ENCODE measurements at places on chromosomes 11 and 22.

GRCh38 chr22:44330744-44331660 is 18.3 kb upstream of the SHISAL1 start:
- no peak for DNase-seq

DNA sequence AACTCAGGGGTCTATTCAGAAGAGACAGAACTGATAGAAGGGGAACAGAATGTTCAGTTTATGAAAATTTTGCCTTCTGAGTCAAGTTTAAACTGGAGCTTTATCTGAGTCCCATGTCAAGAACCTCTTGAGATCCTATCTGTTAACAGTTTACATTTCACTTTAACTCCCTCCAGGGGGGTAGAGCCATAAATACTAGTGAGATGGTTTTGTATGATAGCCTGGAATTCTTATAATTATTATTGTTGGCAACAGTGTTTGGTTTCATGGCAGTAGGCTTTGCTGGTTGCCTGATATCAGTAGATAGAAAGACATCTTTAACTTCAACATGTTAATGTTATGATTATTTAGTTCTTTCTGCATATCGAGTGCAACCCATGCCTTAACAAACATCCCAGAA is 498.5 kb downstream of the INSC start:
- DNase-seq: no peak

GRCh38 chr11:129489249-129489648 is 113.6 kb downstream of the BARX2 start:
- DNase-seq: no peak

DNA sequence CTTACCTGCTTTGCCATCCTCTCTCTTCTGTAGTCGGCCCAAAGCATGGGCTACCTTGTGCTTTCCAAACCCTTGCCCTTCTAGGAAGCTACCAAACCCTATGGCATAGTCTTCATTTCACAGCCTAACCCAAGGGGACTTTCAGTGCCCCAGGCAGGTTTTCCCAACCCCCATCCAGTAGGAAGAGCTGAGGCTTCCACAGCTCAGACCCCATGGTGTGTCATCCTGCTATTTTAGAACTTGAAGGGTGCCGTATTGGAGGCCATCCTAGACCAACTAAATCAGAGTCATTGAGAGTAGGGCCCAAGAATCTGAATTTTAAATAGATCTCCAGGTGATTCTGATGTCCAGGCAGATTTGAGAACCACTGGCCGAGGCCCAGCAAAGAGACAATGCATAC is 31.9 kb upstream of the TUB start:
- DNase-seq: no peak

- peak; percentile 97 for DNase-seq
These were observed 121.7 kb downstream of the SGSM3 start for GRCh38 chr22:40491990-40492631.

- DNase-seq: no peak
These were observed 78.9 kb downstream of the PPFIBP2 start for GRCh38 chr11:7592711-7593110.

DNA sequence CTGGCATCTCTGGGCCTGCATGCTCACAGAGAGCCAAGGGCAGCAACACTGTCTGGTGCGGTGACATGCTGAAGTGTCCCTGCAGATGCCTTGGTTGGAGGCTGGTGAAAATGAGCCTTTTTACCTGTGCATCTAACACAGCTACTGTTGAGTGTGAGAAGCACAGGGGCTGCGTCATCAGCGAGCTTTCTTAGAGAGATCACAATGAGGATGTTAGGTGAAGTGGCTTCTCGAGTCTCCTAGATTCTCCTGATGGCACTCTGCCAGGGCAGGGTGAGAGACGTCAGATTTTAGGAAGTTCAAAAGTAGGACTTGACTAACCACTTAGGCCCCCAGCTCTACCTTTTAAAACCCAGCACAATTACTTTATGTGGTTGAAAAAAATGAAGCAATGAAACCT is 3.6 kb upstream of the SLC15A3 start:
- DNase-seq: no peak

GRCh38 chr22:23781511-23782183 is 5.1 kb upstream of the SMARCB1 start:
- DNase-seq: no peak

DNA sequence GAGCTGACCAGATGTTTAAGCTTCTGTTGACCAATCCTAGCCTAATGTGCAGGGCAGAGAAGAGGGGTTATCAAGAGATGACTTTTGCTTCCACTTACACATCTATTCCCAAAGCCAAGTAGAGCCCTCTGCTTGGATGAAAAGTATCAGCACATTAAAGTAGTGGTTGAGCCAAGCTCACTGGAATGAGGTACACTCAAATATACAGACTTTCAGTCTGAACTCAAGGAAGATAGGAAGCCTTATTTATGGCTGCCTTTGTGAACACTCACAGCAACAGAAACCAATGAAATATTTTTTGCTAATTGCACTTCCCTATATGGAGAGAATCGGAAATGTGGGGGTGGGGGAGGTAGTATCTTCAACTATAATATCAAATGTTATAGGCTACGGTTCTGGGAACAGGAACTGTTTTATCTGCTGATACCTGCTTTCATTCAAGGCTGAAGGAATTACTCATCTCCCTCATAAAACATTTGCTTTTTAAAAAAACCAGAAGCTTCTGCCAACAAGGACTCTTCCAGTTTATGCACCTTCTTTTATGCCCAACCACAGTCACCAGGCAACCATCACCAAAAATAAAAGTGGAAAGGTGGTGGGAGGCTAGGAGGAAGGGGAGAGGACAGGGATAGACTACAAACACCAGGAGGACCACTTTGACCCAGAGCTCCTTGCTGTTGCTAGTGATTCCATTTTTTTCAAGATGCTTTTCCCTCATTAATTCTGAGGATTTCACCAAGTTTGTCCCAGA is 91.2 kb downstream of the CLPB start:
- peak; percentile 57 for DNase-seq

GRCh38 chr11:81487109-81487508 is 1246.6 kb downstream of the FAM181B start:
- DNase-seq: no peak

DNA sequence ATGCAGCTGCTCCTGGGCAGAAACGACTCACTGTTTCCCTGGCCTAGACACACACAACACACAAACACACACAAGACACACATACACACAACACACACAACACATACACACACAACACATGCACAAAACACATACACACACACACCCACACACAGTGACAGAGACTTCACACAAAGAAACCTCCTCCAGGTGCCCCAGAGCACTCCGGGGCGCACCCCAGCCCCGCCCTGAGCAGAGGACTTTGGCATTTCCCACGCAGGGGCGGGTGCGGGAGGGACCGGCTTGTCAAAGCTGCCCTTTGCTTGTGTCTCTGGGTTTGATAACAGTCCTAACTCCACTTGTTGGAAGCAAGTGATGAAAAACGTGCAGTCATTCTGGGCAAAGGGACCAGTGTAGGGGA is 6.5 kb downstream of the APOBEC3A start:
- DNase-seq: no peak

GRCh38 chr22:44596396-44597125 is 98.5 kb upstream of the RTL6 start:
- DNase-seq: no peak

- DNase-seq: peak; percentile 37
These were observed 761 bp upstream of the NXF1 start for GRCh38 chr11:62805961-62806441.

DNA sequence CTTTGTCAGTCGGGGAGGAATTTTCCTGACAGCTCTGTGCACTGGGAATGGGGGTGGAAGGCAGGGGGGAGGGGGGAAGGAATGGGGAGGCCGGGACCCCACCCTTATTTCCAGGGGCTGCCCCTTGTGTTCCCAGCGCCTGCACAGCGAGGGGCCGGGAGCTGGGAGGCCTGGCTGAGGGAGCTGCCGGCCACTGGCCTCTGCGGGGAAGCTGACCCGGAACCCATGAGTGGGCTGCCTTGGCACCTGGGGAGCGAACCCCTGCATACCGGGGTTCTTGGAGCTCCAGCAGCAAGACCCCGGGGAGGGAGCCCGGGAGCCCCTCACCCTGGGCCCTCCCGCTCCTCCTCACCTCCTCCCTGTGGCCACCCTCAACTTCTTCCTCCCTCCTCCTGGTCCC is 3.5 kb downstream of the H19 start:
- DNase-seq: no peak

DNA sequence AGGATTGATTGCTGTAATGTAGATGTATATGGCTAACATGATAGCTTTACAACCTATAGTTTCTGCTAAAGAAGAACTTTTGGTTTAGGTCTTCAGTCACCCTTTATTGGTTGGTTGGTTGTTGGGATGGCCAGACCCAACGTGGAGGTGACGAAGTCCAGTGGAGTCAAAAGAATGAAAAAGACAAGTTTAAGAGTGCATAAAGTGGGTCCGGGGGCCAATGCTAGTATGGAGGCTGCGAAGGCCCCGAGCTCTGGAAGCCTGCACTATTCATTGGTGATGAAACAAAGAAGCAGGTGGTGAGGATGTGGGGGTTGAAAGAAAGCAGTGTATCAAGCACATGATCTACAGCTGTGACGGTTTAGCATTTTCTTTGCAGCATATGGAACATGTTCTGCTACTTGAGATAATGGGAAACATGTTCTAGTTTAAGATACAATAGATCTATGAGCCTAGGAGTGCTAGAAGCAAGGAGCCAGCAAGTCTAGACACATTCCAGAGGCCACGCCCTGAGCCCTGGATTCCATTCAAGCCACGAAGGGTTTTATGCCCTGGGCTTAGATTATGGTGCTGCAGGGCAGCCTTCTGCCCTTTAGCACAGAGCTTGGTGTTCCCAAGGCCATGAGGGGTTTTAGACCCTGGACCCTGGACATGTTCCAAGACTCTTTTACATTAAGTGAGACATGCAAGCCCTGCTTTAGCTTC is 6.3 kb downstream of the TCP11L1 start:
- DNase-seq: no peak

DNA sequence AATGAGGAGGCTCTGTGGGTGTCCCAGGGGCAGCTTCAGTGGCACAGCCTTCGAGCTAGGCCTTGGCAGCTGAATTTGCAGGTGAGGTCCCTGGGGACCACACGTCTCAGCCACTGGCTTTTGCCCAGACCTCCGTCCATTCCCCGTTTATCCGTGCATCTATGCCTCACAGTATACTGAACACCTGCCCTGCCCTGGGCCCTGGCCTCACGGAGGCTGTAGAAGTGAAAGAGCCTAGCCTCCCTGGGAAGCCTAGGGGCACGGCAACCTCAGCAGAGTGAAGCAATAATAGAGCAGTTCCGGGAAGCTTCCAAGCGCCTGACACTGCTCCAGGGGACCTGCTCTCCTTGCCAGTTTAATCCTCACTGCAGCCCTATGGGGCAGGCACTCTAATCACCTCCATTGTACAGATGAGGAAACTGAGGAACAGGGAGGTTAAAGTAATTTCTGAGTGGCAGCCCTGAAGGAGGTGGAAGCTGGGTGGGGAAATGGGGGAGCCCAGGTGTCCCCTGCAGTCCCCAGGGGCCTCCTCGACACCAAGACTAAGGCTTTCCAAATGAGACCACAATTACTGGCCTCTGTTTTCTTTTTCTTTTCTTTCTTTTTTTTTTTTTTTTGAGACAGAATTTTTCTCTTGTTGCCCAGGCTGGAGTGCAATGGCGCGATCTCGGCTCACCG is 2.7 kb upstream of the NFAM1 start:
- DNase-seq: no peak

GRCh38 chr22:31841078-31841827 is 87.4 kb downstream of the DEPDC5 start:
- DNase-seq: no peak

DNA sequence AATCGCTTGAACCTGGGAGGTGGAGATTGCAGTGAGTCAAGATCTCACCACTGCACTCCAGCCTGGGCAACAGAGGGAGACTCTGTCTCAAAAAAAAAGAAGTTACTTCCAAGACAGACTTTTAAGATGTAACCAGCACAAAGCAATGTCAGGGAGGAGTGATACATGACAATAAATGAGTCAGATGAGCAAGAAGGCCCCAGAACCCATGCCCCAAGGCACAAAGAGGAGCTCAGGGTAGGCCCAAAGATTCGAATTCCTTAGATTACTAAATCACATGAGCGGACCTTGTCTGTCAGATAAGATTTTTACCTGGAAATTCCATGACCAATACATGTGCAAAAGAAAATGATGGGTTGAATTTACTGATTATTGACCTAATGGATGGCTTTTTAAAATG is 10.5 kb upstream of the JHY start:
- no peak for DNase-seq

DNA sequence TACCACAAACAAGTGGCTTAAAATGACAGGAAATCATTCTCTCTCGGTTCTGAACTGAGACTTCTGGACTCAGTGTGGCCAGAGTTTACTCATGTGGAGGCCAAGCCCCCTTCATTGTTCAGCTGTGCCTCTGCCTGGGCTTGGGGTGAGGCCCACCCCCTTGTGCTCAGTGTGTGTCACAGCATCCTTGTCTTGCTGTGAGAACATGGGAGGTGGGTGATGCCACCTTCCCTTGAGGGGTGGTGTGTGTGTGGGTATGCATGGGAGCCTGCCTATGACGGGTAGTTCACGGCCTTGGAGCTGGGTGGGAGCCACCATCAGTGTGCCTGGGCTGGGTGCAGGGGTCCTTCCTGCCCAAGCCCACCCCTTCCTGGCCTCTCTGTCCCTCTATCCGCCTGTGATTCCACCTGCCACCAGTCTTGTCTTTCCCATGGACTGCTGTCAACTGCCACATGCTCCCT is 101.7 kb downstream of the MORC2 start:
- DNase-seq: no peak

GRCh38 chr11:81444297-81444696 is 1289.4 kb downstream of the FAM181B start:
- DNase-seq: peak; percentile 9

DNA sequence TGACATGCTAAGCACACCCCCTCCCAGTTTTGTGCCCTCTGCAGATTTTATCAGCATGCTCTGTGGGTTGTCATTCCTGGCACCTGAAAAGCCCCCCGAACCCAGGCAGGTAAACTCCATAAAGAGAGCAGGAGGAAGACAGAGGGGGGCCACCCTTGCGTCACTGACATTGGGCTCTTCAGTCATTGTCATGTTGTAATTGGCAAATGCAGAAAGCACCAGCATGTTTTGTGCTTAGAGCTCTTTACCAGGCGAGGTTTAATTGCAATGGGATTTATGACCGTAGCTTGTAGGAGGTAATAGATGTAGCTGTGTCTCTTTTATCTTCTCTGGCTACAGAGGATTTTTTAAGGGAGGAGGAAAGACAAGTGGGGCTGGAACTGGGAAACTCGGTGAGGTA is 201.7 kb downstream of the GRIK4 start:
- DNase-seq: no peak

DNA sequence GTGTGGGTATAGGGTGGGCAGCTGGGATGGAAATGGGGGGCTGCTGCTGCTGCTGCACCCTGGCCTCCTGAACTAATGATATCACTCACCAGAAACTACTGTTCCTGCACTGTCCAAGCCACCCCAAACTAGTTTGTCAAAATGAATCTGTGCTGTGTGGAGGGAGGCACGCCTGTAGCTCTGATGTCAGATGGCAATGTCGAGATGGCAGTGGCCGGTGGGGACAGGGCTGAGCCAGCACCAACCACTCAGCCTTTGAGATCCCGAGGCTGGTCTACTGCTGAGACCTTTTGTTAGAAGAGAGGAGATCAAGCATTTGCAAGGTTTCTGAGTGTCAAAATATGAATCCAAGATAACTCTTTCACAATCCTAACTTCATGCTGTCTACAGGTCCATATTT is 1.3 kb downstream of the RAG1 start:
- DNase-seq: no peak

- DNase-seq: peak; percentile 45
These were observed 1.5 kb downstream of the DDB2 start for GRCh38 chr11:47216121-47216798.

GRCh38 chr11:100991541-100991940 is 138.1 kb downstream of the PGR start:
- DNase-seq: no peak
